Muscle of back (tissue), 13 donors: ENCODE measurements at places on chromosomes 5 and 9.

- no peak for DNase-seq
Observed at GRCh38 chr5:178201221-178201926, 3.0 kb upstream of the HNRNPAB start.

DNA sequence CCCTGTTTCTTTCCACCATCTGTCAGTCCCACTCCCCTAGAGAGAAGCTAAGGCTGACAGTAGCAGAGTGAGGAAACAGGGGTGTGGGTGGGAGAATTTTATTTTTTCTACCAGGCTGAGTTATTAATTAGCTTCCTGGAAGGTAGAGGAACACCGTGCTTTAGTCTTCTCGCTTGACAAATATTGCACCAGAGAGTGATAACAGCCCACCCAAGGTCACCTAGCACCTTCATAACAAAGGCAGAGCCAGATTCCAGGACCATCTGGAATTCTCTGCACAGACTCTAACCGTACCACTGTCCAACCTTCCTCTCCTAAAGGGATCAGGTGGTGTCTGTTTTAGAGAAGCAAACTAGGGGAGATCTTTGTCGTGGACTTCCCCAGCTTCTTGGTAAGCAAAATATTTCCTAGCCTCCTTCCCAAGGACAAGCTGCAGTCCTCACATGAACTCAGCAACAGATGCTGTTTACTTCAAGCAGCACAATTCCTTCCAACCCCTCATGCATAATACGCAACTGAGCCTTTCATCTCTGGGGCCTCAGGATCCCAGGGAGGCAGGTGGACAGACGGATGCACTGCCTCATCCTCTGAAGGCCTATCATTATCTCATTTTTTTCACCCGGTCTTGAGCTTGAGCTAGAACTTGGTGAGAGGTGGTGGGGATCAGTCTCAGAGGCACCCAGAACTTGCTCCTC, 308.7 kb upstream of the BRINP1 start:
- no peak for DNase-seq

- DNase-seq, result no peak
Observed at GRCh38 chr5:158226496-158226895, 367.6 kb upstream of the CLINT1 start.

GRCh38 chr9:107172979-107173347, 110.1 kb upstream of the RAD23B start:
- no peak for DNase-seq

GRCh38 chr5:118545470-118545869, 442.9 kb downstream of the DTWD2 start:
- DNase-seq, result no peak

- no peak for DNase-seq
Observed at GRCh38 chr5:167812871-167813270, 478.6 kb upstream of the WWC1 start.

DNA sequence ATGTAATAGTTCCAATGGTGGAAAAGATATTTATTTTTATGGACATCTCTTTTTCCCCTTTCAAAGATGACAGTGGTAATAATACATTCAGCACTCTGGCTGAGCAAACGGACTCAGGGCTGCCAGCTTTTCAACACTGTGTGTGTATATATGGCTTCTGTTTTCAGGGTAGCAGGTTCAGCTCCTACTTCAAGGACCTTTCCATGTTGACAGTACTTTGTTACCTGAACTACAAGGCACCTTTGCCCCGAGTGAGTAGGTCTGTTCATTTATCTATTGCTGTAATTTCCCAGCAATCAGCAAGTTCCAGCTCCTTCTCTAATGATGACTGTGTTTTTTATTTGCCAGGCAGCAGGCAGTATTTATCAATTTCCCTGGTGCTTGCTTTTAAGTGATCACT, 387.4 kb upstream of the KIF2A start:
- DNase-seq, result no peak

GRCh38 chr5:173602423-173602822, 14.0 kb downstream of the BOD1 start:
- DNase-seq, result no peak

GRCh38 chr5:172669386-172670004, 28.4 kb downstream of the NEURL1B start:
- DNase-seq, result no peak

DNA sequence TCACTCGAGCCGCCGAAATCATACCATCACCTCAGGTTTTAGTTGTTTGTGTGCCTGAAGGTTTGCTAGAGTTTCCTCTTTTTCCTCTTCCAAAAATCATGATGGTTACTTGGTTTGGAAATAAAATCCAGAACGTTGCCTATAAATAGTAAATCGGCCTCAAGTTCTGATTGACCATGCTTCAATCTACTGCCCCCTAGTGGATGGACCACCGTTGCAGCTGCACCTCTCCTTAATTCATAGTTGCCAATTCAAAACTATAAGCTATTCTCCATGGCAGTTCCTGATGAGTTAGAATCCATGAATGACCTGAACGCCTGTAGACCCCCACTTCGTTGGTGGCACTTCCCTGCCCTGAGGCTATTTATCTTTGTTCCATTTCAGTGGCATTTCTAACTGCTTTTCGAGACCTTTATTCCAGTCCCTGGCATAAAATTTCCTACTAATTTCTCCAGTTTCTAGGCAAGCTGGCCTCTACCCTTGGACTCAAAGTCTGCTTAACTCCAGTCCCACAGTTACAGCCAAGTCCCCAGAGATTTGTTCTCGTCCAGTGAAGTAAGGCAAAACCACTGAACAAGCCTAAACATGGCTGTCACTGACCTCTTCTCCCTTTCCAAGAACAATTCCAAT, 422.6 kb downstream of the EFNA5 start:
- peak; percentile 13 for DNase-seq

DNA sequence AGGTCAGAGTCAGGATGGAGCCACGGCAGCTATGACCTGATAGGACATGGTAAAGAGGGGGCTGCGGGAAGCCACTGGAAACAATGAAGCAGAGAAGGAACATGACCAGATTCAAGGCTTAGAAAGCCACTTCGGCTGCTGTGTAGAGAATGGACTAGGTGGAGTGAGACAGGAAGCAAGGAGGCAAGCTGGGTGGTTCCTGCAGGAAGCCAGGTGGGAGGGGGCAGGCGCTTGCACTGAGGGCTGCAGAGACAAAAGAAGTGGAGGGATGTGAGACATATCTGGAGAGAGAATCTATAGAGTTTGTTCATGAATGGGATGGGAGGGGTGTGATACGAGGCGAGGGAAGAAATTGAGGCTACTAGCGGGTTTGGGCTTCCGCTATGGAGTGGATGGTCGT, 19.0 kb upstream of the N4BP3 start:
- no peak for DNase-seq

GRCh38 chr9:90285946-90286345, 356.7 kb downstream of the DIRAS2 start:
- DNase-seq, result no peak

DNA sequence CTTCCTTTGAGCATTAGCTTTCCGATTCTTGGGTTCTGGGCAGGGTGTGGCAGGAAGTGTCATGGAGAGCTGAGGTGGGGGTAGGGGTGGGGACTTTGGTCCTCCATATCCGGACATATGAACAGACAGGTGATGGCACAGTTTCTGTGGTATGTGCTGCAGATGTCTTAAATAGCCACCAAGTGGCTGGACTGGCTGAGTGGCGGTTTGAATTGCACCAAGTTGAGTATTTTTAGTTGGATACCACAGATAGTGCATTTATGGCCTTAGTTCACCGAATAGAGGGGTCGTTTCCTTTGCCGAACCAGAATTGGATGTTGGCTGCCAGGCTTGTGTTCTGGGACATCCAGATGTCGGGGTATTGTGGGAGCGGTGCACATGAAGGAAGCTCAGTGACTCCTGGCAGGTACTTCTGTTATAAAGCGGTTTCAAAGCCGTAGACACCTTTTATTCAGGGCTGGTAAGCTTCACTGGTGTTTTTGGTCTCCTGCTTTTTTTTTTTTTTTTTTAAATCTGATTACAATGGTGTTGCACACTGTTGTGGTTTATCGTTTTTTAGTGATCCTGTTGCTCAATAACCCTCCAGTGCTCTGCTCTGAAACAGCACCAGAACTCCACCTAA, 15.1 kb upstream of the TNFAIP8 start:
- no peak for DNase-seq

- no peak for DNase-seq
Observed at GRCh38 chr5:135213466-135214239, 179.6 kb upstream of the PITX1 start.

DNA sequence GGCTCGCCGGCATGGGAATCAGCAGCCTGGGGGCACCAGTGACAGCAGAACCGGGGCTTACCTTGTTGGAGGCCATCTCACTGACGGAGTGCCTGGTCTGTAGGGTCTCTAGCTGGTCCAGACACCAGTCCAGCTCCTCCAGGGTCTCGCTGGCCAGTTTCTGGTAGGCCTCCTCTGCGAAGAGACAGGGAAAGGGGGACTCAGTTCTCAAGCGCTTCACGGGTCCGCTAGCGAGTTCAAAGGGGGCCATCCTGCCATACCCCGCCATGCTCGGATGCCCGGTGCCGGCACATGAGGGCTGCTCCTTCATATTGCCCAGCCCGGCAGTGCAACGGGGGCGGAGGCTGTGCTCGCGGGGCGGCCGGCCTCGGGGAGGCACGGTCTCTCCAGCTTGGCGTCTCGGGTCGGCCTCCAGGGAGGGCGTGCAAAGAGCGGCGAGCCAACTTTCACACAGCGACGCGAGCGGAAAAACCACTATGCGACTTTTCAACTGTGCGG, 456.0 kb downstream of the RAB3C start:
- no peak for DNase-seq

- no peak for DNase-seq
Observed at GRCh38 chr9:96638606-96639364, 16.3 kb downstream of the PRXL2C start.

DNA sequence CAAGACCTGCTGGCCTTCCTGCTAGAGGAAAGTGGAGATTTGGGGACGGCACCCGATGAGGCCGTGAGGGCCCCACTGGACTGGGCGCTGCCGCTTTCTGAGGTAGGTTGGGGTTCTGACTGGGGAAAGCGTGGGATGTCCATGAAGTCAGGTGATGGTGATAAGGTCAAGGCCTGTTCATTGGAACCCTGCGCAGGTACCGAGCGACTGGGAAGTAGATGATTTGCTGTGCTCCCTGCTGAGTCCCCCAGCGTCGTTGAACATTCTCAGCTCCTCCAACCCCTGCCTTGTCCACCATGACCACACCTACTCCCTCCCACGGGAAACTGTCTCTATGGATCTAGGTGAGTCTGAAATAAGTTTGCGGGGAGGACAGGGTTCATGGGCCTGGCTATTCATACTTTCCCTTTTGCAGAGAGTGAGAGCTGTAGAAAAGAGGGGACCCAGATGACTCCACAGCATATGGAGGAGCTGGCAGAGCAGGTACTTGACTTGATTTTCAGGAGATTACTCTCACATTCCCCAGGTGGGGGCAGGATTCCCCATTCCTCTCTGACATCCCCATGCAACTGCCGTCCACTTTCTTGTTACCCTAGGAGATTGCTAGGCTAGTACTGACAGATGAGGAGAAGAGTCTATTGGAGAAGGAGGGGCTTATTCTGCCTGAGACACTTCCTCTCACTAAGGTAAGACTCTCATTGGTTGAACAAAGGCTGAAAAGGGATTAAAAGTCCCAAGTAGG, 505 bp downstream of the CREB3 start:
- no peak for DNase-seq

GRCh38 chr9:27408001-27408400, 111.1 kb upstream of the EQTN start:
- peak; percentile 33 for DNase-seq

- DNase-seq, result no peak
Observed at GRCh38 chr5:179256328-179257175, 88.7 kb downstream of the ADAMTS2 start.

GRCh38 chr5:96072138-96072790, 110.6 kb upstream of the ELL2 start:
- no peak for DNase-seq

DNA sequence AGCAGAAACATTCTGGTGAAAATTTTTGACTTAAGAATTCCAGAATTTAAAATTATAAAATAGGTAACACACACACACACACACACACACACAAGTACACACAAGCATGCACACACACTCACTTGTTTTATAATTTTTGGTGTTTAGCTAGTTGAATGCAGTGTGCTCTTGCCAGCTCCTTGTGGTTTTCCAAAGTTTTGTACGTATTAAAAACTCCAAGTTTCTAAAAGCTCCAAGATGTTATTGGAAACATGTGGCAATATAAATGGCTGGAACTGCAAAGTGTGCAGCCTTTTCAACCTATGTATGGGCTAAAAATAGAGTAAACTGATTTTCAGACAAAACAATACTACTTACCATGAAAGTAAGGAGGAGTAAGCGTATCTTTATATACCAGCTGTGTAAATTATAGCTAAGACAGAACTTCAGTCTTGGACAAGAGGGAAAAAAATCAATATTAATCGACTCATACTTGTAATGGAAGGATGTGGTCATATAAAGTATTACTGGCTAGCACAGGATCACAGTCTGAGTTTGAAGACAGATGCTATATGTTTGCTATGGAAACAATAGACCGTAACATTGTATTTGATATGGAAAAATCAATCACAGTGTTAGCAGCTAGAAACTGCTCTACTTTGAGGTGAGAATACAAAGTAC, 727.1 kb upstream of the GRAMD2B start:
- peak; percentile 92 for DNase-seq

DNA sequence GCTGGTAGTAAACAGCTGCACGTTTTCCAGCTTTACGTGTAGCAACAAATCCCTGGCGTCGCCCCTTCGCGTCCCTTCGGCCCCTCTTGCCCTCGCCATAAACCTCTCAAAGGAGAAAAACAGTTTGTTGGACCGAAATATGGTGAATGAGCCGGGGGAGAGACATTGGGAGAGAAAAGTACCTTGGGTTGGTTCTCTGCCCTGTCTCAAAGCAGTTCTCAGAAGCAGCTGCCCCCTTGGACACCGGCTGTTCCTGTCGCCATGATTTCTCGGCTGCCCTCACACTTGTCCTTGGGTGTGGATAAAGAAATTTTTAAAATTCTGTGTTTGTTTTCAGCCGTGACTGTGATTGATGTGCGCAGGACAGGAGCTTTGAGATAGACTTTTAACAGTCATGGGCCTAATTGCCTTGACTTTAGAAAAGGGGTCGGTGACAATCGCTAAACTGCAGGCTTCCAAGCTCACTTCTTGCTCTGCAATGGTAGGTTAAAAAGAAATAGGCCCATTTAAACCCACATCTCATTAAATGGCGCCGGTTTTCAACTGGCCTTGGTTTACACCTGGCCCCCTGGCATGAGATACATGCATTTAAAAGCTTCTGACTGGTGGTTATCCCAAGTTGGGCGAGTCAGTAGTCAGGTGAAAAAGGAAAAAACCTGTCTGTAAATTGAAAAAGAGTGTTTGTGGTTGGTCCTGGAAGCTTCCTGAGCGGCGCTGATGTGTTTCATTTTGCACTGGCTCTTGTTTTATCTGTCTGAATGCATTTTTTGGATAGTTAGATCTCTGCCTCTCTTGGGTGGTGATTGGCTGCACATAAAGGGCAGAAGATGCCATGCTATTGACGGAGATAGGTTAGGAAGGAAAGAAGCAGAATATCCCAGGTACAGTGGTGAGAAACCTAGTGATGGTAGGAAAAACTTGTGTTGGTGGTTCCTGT, 983 bp downstream of the RCL1 start:
- DNase-seq, result no peak

- DNase-seq, result peak; percentile 33
Observed at GRCh38 chr9:69078581-69078980, 43.0 kb downstream of the FXN start.

- DNase-seq, result no peak
Observed at GRCh38 chr5:83965441-83965840, 244.8 kb upstream of the HAPLN1 start.

- DNase-seq, result no peak
Observed at GRCh38 chr5:126961128-126961527, 69.2 kb downstream of the MARCHF3 start.
